ENCODE measurements at places on chromosomes 7 and 10.

DNA sequence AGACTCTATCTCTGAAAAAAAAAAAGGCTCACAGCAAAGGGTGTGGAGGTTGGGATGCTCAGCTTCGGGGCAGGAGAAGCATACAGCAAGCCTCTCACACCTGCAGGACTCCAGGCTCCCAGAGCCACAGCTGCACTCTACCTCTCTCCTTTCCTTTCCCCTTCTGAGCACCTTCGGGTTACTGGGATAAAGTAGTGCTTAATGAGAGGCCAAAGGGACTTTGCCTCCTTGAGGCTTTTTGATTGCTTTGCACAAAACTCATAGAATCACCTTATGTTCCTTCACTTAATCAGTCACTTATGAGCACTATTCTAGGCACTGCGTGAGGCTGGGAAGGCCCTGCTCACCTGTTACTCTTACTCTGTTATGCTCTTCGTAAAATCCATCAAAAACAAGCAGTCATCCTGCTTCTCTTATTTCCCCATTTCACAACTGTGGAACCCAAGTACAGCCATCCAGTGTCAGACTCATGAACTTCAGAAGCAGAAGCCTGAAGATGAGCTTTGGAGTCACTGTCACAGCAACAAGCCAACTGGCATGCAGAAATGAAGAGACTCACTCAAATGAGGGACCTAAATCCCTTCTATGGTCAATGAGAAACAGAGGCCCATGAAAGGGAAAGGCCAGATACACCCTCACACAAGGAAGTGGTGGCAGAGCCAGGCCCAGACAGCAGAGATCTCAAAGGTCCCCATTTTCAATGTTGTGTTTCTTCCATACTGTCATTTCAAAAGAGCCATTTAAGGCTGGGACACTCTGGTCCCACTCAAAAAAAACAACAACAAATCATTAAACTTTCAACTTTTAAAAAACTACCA is 205.4 kb downstream of the KCNMA1 start:
- no peak for DNase-seq

- DNase-seq, result no peak
Observed at GRCh38 chr10:57694956-57695608, 572.6 kb downstream of the IPMK start.

DNA sequence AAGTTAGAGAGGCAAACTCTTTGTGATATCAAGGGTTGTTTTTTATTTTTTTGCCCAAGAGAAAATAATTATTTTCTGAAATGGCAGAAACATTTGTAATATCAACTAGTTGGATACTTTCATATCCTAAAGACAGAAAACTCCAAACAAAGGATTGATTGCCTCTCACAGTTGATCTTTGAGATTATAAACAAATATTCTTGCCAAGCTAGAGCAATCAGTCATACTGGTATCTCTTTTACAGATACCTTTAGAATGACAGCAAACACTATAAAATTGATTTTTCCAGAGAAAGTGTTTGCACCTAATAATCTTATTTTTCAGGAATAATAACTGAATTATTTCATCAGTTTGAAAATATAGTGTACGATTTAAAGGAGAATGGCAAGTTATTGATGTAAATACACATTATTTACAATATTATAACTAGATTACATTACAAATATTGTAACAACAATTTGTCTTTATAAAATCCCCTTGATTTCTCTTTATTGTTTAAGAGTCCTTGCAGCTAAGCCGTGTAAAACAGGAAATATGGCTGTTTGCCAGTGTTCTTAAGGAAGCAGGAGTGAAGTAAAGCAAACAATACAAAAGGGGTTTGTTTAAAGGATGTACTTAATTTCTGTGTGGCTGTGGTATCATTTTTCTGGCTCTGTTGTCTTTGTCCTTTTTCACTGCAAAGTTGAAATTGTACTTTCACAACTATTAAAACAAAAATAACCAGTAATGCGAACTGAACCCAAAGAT is 58.4 kb downstream of the MAPK8 start:
- no peak for DNase-seq

GRCh38 chr7:99008181-99008631 is 129.9 kb downstream of the TRRAP start:
- DNase-seq, result no peak

DNA sequence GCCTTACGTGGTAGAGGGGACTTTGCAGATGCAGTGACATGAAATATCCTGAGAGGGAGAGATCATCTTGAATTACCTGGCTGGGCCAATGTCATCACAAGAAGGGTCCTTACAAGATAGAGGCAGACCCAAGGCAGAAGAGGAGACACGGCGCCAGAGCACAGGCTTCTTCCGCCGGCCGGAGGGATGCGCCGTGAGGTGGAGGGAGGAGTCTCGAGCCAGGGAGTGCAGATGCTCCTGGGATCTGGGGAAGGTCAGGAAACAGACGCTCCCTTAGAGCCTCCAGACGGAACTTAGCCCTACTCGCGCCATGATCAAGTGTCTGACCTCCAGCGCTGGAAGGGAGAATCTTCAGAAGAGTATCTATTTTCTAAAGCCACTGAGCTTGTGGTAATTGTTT is 304.8 kb downstream of the GLRX3 start:
- DNase-seq, result no peak

GRCh38 chr7:139482662-139483466 is 609 bp downstream of the KLRG2 start:
- no peak for DNase-seq

DNA sequence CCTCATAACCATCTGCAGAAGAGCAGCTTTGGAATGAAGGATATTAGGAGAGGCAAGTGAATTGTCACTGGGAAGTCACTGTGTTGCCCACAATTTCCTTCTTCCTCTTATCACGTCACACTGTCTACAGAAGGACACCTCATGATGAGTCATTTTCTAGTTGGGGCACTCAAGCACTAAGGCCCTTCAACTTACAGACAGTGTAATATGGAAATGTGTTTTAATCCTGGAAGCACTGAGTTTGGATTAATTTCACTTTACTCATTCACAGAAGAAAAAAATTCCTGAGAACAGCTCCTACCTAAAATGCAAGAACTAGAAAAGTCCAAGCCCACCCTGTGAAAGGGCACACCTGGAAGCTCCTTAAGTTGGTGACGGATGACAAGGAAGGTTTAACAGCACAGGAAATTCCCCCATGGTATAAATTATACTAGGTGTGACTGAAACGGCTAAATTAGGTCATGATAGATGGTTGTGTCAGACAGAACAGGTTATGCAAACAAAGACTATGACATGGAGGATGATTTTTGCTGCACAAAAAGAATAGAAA is 56.6 kb downstream of the PARD3 start:
- no peak for DNase-seq

GRCh38 chr7:41065663-41066062 is 637.2 kb downstream of the INHBA start:
- no peak for DNase-seq

GRCh38 chr7:8939446-8939845 is 506.0 kb downstream of the NXPH1 start:
- no peak for DNase-seq

DNA sequence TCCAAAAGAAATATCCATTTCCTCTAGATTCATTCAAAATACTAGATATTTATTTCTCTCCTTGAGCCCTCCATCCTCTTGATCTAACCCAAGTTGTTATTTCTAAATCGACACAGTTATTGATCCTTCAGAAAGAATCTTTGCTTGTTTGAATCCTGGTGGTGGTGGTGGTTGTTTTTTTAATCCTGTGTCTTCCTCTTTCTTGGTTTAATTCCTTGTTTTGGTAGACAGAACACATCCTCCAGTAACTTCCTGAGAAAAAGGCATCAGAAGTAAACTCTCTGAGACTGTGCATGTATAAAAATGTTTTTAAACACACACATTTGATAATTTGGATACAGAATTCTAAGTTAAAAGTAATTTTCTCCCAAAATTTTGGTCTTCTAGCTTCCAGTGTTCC is 49.9 kb downstream of the SIRT1 start:
- no peak for DNase-seq

DNA sequence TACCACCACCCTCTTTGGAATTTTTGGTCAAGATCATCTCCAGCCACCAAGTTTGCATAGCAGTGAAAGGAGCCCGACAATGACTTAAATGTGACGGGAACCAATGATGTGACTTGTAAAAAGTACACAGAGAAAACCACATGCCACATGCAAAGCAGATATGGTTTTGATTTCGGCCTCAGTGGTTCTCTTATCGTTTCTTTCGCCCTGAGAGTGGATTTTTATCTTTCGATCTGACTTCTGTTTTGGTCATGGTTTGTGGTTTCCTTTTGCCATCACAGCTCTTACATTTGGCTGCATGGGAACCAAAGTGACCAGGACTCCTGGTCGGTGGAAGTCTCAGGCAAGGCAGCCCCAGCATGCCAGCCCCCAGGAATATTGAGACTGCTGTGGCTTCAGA is 31.5 kb downstream of the TCF7L2 start:
- DNase-seq, result peak; percentile 21

DNA sequence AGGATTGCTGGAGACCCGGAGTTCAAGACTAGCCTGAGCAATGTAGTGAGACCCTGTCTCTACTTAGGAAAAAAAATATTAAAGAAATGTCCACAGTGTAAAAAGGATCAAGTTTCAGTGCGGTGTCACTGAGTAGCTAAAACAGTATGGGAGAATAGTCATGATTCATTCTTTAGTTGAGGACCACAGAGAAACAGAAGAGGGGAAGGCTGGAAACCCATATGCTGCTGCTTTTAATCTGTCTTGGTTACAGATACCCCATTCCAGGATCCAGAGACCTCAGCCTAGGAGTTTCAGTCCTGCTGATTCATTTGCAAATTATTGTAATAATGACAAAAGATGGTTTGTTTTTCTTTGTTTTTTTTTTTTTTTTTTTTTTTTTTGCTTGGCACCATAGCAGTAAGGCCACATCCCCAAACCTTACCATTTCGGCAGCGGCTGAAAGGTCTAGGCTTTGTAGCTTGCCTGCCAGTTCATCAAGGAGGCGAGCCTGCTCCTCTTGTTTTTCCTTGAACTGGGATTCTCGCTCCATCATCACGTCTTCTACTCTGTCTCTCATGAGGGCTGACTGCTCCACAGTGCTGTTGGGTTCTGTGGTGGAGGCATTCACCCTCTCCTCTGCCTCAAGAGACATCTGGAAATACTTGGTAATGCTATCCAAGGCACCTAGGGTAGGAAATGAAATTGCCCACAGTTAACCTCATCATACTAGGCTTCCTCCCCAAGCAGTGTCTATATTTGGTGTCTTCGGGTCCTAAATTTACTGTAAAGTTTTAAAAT is 44.2 kb downstream of the DLD start:
- no peak for DNase-seq

GRCh38 chr7:8282871-8283270 is 20.9 kb upstream of the ICA1 start:
- DNase-seq, result no peak

GRCh38 chr7:128056901-128057300 is 25.7 kb upstream of the LRRC4 start:
- no peak for DNase-seq

DNA sequence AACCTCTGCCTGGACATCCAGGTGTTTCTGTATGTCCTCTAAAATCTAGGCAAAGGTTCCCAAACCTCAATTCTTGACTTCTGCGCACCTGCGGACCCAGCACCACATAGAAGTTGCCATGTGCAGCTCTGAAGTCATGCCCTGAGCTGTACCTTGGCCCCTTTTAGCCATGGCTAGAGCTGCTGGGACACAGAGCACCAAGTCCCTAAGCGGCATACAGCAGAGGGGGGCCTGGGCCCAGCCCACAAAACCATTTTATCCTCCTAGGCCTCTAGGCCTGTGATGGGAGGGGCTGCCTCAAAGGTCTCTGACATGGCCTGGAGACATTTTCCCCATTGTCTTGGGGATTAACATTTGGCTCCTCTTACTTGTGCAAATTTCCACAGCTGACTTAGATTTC is 14.6 kb downstream of the TMEM243 start:
- DNase-seq, result no peak

- DNase-seq, result no peak
Observed at GRCh38 chr10:2782265-2782664, 285.1 kb upstream of the PFKP start.

DNA sequence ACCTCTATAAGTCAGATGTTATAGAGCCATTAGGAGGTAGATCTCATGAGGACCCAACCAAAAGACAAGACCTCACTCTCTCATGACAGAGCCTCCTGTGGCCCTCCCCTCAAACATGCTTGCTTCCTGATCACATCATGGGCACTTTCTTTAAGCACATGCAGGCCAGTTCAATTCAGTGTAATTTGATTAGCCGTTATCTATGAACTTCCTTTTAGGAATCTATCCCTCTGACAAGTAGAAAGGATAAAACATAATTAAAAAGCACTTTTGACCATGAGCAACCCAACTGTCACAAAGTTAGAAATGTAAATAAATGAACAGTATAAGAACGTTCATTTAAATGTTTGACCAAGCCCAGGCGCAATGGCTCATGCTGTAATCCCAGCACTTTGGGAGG is 27.7 kb upstream of the TMEM254 start:
- DNase-seq, result no peak

GRCh38 chr7:2072042-2072441 is 160.7 kb downstream of the MAD1L1 start:
- DNase-seq, result no peak

DNA sequence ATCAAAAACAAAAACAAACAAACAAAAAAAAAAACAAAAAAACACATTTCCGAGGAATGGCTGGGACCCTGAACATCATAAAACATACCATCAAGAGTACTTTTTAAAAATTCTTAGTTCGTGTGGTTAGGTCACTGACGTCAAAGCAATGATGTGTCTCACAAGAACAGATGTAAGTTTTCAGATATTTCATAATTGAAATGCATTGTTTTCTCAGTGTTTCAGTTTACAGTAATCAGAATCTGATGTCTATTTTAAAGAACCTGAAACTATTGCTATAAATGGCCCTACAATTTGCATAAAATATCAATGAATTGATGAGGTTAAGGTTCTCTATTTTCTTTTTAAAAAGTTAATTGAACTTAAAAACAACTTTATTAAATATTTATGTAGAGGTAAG is 103.7 kb upstream of the HGF start:
- no peak for DNase-seq

DNA sequence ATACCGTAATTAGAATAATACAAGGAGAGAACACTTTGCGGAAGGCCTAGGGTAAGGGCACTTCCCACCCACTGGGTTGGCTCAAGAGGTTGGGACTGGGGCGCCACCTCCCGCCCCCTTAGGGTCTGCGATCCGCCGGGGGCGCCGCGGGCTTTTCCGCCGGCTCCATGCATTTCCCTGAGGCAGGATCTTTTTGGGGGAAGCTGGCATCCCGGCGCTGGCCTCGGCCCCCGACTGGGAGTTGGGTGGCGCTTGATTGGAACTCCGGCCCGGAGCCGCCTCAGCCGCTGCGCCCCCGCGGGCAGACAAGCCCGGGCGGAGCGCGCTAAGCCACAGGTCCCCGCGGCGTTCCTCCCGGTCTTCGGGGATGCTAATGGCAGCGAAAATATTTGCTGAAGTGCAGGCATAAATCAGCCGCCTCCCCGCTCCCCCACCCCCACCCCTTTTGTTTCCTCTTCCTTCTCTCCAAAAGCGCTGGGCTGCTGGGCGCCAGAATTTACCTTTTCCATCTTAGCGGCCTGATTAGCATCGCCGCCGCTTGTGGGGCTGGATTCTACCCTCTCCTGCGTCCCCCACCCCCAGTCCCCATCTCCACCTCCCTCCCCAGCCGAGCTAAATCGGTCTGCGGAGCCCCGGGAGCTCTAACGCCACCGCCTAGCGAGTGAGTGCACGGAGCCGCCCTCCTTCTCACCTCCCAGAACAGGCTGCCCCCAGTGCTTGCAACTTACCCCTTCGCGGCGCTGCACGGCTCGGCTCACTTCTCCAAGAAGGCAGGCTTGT is 5.1 kb downstream of the UNC5B start:
- DNase-seq, result no peak
